Activated B cell treated with CpG ODN at 0.5 μM for 24 hours (primary cell): ENCODE measurements at places on chromosomes 5 and 9. TPM values are rescaled to one million over a fixed set of nuclear protein-coding genes. Genes with fewer than 3 reads are reported as not detected.

DNA sequence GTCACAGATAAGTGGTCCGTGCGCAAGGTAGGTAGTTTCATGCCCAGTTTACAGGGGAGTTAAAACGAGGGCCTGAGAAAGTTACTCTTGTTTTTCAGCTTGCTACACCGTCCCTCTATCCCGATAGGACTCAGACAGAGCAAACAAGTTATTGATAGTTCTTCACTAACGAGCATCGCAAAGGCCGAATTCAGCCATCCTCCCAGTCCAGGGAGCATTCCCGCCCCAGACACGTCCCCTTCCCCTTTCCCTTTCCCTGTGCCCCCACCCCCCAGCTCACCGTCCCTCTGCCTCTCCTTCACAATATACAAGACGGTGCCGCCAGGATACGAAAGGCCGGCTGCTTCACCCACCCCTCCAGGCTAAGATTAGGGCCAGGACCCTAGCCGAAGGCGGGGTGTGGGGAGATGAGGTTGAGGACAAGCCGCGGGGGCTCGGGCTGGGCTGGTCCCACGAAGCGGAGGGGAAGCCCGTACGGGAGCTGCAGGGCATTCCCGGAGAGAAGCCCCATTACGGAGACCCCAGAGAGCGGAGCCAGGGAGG, 599 bp downstream of the KIAA1191 start:
- DNase-seq: no peak

DNA sequence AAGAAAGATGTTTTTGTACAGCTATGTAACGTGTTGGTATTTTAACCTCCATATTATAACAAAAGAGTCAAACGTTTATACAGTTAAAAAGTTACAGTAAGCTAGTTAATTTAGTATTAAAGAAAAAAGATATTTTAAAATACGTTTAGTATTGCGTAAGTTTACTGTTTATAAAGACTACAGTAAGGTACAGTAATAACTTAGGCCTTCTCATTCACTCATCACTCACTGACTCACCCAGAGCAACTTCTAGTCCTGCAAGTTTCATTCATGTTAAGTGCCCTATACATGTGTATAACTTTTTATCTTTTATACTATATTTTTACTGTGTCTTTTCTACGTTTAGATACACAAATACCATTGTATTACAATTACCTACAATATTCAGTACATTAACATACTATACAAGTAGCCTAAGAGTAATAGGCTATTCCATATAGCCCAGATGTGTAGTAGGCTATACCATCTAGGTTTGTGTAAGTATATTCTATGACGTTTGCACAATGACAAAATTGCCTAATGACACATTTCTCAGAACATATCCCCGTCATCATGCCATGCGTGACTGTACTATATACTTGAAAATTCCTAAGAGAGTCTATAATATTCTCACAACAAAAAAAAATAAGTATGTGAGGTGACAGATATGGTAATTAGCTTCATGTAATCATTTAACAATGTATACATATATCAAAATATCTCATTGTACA, 33.8 kb downstream of the ERP44 start:
- no peak for DNase-seq

Gene KCNV2
- total RNA-seq: not detected in 2 replicates

- DNase-seq: no peak
These were observed 363.9 kb downstream of the PTPRD start for GRCh38 chr9:10248890-10249289.

Gene FLT4
- not detected in 2 replicates for total RNA-seq

Gene MSX2
- not detected in 2 replicates for total RNA-seq
